ENCODE measurements at places on chromosomes 2 and 18.

- DNase-seq = no peak
Observed at GRCh38 chr18:48680339-48681250, 141.8 kb downstream of the CTIF start.

DNA sequence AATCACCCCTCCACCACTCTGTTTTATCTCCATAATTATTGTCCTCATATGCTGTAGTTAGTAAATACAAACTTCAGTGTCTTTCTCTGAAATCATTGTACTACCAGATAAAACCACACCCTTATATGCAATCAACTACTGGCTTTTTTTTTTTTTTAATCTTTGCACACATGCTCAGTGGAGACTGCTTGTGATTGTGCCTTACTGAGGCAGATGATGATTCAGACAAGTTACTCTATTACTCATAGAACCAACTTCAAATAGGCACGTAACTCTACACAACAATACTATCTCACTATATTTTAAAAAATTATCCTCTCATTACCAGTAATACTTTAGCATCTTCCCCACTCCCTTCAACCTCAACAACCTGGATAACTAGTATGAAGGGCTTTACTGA lies 1278.4 kb upstream of the PIK3C3 start:
- no peak for DNase-seq

DNA sequence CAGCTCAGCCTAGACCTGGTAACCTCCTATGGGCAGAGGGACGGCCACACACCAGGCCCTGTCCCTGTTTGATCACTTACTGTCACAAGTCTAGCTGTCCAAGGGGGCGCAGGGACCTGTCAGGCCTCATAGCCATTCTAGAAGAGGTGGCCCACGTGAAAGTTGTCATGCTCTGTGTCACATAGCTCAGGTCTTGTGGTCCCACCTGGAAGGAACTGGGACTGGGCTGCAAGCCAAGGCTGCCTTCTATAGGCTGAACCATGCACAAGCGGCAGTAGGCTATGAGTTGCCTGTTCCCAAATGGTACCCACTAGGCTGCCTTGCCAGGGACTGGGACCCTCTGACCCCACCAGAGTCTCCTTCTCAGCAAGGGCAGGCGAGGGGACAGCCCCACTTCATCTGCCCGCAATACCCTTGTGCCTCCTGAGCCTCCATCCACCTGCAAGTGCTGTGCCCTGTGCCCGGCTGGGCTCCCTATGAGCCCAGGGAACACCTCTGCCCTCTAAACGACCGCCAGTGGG lies 177.5 kb downstream of the ANAPC1 start:
- DNase-seq = no peak

DNA sequence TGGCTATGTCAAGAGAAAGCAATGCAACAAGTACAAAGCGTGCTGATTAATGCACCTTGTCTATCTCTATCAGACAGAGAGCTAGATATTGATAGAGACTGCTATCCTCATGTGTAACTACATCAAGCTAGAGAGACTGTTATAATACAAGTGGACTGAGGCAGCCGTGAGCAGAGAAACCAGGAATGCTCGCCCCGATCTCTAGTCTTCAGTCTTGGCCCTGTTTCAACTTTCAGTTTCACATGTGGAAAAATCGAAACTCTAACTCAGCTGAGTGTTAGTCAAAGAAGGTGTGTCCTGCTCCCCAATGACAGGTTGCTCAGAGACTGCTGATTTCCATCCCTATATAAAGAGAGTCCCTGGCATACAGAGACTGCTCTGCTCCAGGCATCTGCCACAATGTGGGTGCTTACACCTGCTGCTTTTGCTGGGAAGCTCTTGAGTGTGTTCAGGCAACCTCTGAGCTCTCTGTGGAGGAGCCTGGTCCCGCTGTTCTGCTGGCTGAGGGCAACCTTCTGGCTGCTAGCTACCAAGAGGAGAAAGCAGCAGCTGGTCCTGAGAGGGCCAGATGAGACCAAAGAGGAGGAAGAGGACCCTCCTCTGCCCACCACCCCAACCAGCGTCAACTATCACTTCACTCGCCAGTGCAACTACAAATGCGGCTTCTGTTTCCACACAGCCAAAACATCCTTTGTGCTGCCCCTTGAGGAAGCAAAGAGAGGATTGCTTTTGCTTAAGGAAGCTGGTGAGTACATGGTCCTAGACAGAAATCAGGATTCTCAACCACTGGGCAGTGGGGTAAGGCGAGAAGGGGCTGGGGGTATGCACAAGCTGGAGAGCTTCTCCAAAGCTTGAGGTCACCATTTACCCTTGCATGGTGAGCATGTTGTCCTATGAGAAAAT lies at the start of gene RSAD2:
TSS of gene RSAD2 (plus strand) at position 376 of the 903 bp plus-strand sequence. CDS start at position 400, 24 bp downstream.
- no peak for DNase-seq

DNA sequence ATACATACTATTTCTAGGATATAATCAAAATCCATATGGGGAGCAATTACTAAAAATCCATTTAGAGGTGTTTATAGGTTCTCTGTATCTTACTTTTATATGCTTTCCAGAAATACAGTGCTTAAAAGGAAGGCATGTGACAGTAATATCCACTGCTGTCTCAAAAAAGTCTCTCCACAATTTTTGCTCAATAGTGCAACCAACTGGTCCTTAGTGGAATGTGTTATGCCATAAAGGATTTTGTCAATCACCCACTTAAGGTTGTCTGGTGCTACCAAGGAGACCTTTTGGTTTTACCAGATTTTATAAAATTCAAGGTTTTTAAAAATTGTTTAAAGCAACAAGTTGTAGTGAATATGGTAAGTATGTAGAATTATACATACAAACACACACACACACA lies 328.5 kb upstream of the DSEL start:
- no peak for DNase-seq

- DNase-seq = no peak
Observed at GRCh38 chr2:172615727-172616261, 59.9 kb downstream of the PDK1 start.

- peak; percentile 73 for DNase-seq
Observed at GRCh38 chr2:197498937-197499593, 575 bp downstream of the HSPD1 start.

DNA sequence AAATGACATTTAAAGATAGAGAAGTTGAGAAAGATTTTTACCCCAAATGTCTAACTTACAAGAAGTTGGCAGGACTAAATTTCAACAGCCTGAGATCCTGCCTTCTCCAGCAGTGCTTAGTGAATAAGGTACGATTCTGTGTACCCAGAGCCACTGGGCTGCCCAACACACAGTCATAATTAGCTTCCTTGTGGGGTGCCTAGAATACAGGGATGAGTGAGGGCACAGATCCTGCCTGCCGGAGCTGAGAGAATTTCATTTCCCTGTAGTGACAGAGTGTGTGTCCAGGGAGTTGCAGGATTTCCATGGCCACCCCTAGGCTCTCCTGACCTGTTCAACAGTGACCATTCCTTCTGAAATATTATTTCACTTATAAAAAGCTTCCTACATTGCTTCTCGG lies 27.0 kb downstream of the GREB1 start:
- peak; percentile 14 for DNase-seq

Measured in left forelimb (tissue), 1 donor.